Right forelimb (tissue), 1 donor: ENCODE measurements at places on chromosomes 5 and 9.
A peak's percentile ranks its signal among the peaks of the same experiment; 100 is the strongest.

DNA sequence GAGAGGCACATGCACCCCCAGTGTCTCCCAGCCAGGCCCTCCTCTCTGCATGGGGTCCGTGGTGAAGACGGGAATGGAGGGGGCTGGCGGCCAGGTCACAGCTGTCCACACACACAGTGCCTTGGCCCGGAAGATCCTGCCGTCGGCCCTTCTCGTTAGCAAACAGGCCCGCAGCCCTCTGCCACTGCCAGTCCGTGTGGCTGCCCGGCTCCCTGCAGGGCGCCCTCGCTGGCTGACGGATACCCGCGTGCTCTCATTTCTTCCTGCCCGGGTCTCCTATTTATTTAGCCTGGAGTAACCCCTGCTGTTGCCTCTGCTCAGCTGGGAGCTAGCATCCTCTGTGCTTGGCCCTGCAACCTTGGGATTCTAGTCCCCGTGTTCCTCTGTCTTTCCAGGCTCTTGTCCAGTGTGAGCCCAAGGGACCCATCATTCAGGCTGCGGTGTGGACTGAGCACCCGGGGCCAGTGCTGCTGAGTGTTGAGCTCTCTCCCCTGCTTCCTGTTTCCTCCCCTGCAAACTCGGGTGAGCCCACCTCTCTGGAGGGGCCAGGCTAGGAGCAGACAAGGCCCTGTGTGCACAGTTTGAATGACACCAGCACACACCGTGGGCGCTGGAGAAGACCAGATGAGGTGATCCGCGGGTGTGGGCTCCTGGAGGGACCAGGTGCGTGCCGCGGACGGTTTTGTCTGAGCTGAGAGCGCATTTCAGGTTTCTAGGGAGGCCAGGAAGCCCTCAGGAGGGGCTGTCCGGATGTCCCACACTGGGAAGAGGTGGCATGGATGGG, 14.6 kb upstream of the RNU6ATAC start:
- DNase-seq: peak; percentile 64

- peak; percentile 13 for DNase-seq
These were observed 63.6 kb downstream of the MRPL36 start for GRCh38 chr5:1736065-1736464.

DNA sequence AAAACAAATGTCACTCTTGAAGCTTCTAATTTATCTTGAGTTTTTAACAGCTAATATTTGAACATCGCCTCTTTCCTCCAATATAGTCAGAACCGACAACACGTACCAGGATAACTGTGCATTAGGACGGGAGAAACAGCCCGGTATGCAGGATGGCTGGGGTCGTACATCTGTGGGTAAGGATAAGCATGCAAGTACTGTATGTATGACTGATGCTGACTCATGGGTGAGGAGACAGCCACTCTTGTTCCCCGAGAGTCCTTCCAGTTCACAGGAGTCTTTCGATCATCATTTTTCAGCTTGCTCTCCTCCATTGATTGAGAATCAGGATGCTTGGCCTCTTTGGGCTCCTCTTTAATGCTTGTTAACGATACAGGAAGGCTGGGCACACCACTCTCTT, 102.3 kb downstream of the ZNF608 start:
- no peak for DNase-seq

GRCh38 chr5:168939156-168939800, 360.1 kb upstream of the PANK3 start:
- DNase-seq: no peak

GRCh38 chr5:124310453-124310852, 436.0 kb downstream of the ZNF608 start:
- no peak for DNase-seq

DNA sequence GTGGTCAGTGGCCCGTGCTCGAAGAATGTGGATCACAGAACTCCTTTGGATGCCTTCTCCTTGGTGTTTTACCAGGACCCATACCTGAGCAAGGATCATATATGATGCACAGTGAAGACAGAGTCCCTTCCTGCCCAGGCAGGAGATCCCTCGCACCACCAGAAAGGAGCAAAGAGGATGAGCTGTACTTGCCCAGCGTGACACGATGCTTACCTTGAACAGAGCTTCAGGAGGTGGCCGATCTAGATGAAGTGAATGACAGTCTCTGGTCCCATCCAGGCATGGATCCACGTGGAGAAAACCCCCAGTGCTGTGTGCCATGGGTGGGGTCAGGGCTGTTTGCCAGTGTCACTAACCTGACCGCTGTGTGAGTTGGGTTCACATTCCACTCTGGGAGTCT, 455.4 kb downstream of the GADD45G start:
- no peak for DNase-seq

DNA sequence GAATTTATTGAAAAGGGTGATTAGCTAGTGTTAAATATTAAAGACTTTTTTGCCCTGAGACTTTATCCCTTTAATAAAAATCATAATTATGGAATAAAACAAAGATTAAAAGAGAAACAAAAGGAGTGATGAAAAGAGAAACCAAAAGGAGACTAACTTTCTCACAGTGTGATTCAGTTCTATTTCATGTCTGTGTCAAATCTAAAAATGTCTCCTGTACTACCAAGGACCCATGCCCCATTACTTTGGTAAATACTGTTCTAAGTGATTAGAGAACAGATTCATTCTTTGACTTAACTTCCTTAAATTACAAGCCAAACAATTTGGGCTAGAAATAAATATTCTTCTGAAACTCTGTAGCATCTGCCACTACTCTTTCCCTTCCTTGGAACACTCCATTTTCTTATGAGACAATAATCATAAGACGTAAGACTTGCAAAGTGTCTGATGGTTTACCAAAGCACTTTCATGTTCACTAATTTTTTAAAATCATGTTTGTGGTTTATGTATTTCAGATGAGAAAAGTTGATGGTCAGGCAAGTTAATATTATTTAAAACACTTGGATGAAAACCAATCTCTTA, 319.0 kb downstream of the EBF1 start:
- no peak for DNase-seq

- DNase-seq: no peak
These were observed 70.0 kb upstream of the PPP1R26 start for GRCh38 chr9:135409286-135410200.

DNA sequence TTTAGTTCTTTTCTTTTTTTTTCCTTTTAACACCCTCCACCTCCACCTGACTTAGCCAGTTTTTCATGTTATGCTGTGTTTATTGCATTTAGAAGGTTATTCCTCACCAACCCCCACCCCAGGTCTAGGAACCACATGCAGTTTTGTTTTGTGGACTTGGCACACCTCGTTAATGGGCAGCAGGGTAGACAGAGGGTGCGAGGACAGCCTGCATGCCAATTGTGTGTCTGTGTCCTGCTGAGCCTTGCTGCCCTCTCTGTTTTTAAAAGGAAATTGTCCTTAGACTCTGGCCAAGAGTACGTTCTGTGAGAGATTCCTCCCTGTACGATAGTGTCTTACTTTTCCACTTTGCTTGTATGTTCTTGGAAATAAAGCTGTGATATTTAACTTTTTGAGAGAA, 13.9 kb downstream of the PIK3R1 start:
- DNase-seq: no peak

DNA sequence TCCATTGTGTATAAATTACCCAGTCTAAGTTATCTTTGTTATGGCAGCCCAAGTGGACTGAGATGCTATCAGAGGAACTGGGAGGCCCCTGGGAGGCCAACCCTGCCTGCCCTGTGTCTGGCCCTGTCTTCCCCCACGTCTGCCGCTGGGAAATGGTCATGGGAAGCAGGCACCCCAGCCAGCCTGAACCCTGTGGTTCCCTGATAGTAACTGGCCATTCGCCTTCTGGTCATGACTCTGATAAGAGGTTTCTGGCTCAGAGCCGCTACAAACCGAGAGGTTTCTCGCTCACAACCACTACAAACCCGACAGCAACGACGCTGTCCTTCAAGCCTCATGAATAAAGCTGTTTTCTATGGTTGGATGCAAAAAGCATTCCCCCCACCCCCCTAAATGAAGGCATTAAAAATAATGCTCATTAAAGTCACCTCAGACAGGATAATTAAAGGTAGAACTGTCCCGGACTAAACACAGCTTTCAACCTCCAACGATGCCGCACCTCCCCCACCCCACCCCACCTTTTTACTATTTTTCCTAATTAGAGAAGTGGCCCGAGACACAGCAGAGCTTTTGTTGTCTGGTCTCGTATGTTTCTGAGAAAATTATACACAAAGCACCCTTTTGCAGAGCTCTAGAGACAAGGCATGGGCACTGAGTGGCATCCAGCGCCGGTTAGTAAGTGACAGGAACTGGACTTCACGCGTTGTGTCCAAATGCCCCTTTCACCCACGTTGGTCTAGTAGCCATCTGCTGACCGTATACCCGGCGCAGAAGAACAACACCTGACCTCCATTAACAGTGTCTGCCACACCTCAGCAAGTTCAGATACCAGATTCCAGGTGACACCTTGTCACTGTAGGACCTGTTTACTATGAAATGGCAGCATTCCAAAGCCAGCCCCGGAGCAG, 140.8 kb downstream of the COL23A1 start:
- no peak for DNase-seq

DNA sequence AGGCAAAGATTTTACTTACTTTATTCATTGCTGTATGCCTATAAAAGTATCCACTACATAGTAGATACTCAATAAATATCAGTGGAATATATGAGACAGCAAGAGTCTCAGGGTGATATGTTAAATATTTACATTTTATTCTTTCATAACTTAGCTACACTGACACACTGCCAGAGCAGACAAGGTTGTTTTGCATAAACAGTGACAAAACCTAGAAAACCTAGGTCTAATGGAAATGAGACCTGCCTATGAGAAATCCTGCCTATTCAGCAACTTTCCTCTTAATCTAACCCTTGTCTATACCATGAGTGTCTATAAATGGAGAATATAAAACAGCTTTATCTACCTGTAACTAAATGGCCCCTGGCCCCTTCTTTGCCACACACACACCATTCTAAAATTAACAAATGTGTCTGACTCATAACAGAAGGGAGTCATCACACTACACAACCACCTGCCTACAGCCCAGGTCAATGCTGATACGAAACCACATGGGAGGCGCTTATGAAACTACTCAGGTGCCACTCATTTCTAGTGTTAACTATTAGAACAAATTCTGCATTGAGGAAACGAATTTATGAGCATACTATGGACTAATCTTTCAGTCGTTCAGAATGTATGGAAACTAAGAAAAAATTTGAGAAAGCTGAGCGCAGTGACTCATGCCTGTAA, 60.3 kb downstream of the UBAP2 start:
- no peak for DNase-seq

GRCh38 chr5:16160706-16161105, 18.9 kb downstream of the MARCHF11 start:
- DNase-seq: no peak

- DNase-seq: no peak
These were observed 5.2 kb downstream of the KLF9 start for GRCh38 chr9:70409280-70409679.

DNA sequence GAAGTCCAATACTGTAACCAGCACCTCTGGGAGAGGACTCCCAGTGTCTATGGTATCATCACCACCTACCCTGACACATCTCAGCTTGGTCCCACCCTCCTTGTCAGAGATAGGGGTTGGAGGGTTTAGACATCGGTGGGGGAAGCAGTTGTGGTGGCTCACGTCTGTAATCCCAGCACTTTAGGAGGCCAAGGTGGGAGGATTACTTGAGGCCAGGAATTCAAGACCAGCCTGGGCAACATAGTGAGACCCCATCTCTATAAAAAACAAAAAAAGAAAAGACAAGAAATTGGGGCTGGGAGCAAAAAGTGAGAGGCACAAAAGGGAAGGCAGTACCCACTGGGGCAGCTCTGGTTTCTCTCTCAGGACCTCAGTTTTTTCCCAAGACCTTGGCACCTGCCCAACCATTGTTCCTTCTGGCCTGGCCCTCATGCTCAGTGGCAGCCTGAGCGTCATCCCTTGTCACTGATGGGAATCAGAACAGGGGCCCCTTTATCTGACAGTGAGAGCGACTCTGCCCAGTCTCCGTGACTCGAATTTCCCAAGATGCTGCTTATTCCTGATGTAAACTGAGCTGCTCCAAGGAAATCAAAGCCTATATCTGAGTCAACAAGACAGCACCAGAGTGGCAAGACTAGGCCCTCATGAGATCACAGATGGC, 80.5 kb upstream of the HSPA9 start:
- DNase-seq: no peak

DNA sequence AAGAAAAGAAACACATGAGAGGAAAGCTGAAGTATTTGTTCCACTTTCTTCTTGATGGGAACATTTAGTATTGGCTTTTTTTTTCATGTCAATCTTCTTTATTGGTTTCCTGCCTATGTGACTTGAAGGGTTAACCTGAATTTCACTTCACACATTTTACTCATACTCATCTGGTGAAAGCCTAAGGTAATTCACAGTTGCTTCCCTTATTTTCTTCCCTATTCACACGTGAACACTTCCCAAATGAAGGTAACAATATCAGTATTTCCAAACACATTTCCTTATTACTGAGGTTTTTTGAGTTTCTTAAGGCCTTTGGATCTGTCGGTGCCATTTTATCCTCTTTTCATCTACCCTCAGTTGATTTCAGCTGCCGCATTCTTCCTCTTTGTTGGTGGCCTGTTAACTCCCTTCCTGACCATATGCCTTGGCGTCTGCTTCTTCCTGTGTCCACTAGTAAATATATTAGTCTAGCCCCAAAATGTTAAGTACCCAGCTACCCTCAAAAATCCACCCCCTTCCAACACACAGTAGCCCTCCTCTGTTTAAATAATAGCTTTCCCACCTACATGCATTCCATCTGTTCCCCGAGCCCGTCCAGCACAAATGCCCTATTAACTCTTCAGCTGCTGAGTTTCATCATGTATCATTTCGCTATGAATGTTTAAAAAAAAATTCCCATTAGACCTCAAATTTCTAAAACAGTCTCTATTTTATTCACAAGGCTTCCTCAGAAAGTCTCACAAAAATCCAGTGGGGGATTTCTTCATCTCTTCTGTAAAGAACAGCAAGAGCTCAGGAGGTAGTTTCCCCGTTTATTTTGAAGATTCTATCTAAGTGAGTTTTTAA, 97.3 kb downstream of the USP20 start:
- DNase-seq: no peak

DNA sequence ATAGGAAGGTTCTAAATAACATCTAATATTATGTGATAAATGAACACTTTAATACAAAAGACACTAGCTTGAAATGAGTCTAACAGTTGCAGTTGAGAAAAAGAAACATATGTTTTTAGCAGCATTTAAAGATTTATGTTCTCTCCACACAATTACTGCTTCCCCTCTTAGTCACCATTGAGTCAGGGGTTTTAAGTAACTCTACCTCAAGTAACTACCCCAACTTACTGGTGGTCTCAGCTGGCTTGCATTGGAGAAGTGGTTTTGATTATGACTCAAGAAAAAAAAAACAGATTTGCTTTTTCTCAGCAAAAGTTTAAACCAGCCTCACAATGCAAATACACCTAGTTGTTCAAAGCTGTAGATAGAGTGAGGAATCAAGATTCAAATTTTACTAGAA, 1216.5 kb upstream of the CDH9 start:
- no peak for DNase-seq

GRCh38 chr9:134717056-134717455, 75.5 kb downstream of the COL5A1 start:
- no peak for DNase-seq

DNA sequence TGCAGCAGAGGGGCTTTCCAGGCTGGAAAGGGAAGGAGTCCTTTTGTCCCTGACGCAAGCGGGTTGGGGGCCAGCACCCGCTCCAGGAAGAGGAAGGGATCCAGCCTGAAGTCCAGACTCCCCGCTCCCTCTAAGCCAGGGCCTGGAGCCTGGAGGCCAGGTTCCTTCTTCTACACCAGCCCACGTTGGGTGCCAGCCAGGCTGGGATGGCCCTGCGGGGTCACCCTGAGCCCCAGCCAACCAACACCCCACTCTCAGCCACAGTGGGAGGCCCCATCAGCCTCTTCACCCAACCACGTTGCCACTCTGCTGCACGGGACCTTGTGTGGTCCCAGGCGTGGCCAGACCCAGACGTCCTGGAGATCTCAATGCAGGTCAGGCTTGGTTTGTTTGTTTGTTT, 970 bp upstream of the FUT7 start:
- DNase-seq: no peak
